Myocyte (in vitro differentiated cells): ENCODE measurements at places on chromosomes 13 and 19. TPM values are rescaled to one million over a fixed set of nuclear protein-coding genes. Genes with fewer than 3 reads are reported as not detected.

The LAIR1 gene
- total RNA-seq: not detected in 2 replicates

The RXFP2 gene
- total RNA-seq: not detected in 2 replicates

The PNMA8A gene
- total RNA-seq: 89.0 and 102 TPM in 2 replicates

The NCR1 gene
- total RNA-seq: not detected in 2 replicates

The TTC9B gene
- not detected in 2 replicates for total RNA-seq

The ZNF536 gene
- total RNA-seq: not detected in 2 replicates

The SIRT2 gene
- total RNA-seq: 1,616 and 2,451 TPM in 2 replicates

The GPR12 gene
- total RNA-seq: not detected in 2 replicates

The TNFSF9 gene
- 1.7 and 7.2 TPM in 2 replicates for total RNA-seq

The BLOC1S3 gene
- 8.4 and 11.8 TPM in 2 replicates for total RNA-seq

The TMPRSS9 gene
- not detected in 2 replicates for total RNA-seq

The GRK1 gene
- total RNA-seq: not detected in 2 replicates

The ITM2B gene
- total RNA-seq: 187 and 214 TPM in 2 replicates

The NXNL1 gene
- total RNA-seq: not detected in 2 replicates

The CCL25 gene
- not detected in 2 replicates for total RNA-seq

The KCTD15 gene
- total RNA-seq: 10.7 and 11.6 TPM in 2 replicates

The SMIM44 gene
- not detected in 2 replicates for total RNA-seq

The ATP4B gene
- total RNA-seq: not detected in 2 replicates

The PGLYRP1 gene
- total RNA-seq: not detected in 2 replicates

The PALM gene
- 4.8 and 7.8 TPM in 2 replicates for total RNA-seq

The CEACAM5 gene
- total RNA-seq: not detected in 2 replicates
